Renal cortical epithelial cell (primary cell): ENCODE measurements at places on chromosomes 5 and 9. TPM values are rescaled to one million over a fixed set of nuclear protein-coding genes. Genes with fewer than 3 reads are reported as not detected.

BSPRY gene
- total RNA-seq, result 0.45 and 22.4 TPM in 2 replicates

PCDHB3 gene
- total RNA-seq, result 0.52 and 2.9 TPM in 2 replicates

GLRA1 gene
- not detected in 2 replicates for total RNA-seq

IRX1 gene
- 3.3 and 11.7 TPM in 2 replicates for total RNA-seq

HTR4 gene
- not detected in 2 replicates for total RNA-seq

TEX48 gene
- not detected in 2 replicates for total RNA-seq

CYLC2 gene
- not detected in 2 replicates for total RNA-seq

SLC34A3 gene
- not detected in 2 replicates for total RNA-seq

PHAX gene
- total RNA-seq, result 66.9 and 70.2 TPM in 2 replicates

ALDOB gene
- total RNA-seq, result not detected in 2 replicates

SH3TC2 gene
- 6.4 and 13.9 TPM in 2 replicates for total RNA-seq

FOXD4L3 gene
- not detected in 2 replicates for total RNA-seq

PDE6A gene
- 0.10 TPM in 1 of 2 replicates, not detected in the other for total RNA-seq

GFM2 gene
- total RNA-seq, result 53.7 and 55.4 TPM in 2 replicates

ANKRD34B gene
- total RNA-seq, result 4.4 and 4.5 TPM in 2 replicates

XPA gene
- 7.5 and 9.7 TPM in 2 replicates for total RNA-seq

PCDHGB5 gene
- total RNA-seq, result 9.4 and 17.8 TPM in 2 replicates

ARL14EPL gene
- total RNA-seq, result 0.20 TPM in 1 of 2 replicates, not detected in the other

CBY3 gene
- not detected in 2 replicates for total RNA-seq

FAM81B gene
- not detected in 2 replicates for total RNA-seq

ARHGAP26 gene
- 7.3 and 10.4 TPM in 2 replicates for total RNA-seq

NTNG2 gene
- total RNA-seq, result 0.15 and 0.17 TPM in 2 replicates

ATP10B gene
- under 0.01 and 0.10 TPM in 2 replicates for total RNA-seq

TEX10 gene
- 29.3 and 35.3 TPM in 2 replicates for total RNA-seq

FBXW2 gene
- total RNA-seq, result 24.3 and 43.9 TPM in 2 replicates

IFNA21 gene
- not detected in 2 replicates for total RNA-seq

CAMK4 gene
- 0.20 and 1.6 TPM in 2 replicates for total RNA-seq

GARIN3 gene
- total RNA-seq, result not detected in 2 replicates

MELK gene
- 6.3 and 33.0 TPM in 2 replicates for total RNA-seq

TMOD1 gene
- total RNA-seq, result 1.6 and 6.5 TPM in 2 replicates

ERMP1 gene
- total RNA-seq, result 29.9 and 177 TPM in 2 replicates

GNAQ gene
- 41.7 and 65.6 TPM in 2 replicates for total RNA-seq

DCAF12 gene
- 30.9 and 45.2 TPM in 2 replicates for total RNA-seq

PCDHGA7 gene
- total RNA-seq, result 0.52 and 2.3 TPM in 2 replicates

PAX5 gene
- total RNA-seq, result not detected in 2 replicates

LCNL1 gene
- total RNA-seq, result not detected in 2 replicates

NTRK2 gene
- 0.35 and 9.8 TPM in 2 replicates for total RNA-seq

S1PR3 gene
- total RNA-seq, result 1.8 and 4.5 TPM in 2 replicates

TSLP gene
- 0.25 and 0.52 TPM in 2 replicates for total RNA-seq
